ENCODE measurements at places on chromosomes 12 and 14.

DNA sequence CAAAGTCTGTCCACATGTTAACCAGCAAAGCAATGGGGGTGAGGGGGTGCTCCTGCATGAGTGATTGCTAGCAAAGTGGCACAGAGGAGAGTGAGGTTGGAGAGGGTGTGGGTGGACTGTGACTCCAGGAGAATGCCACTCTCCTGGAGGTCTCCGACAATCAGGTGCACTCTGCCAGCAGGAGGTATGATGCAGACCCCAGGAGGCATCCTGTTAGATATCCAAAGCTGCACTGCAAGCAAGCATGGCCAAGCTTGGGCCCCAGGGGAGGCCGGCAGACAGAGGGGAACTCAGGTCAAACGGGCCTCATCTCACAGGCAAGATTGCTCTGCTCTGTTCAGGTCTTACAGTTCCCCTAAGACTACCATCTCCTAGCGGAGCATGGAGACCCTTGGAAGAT is 73.5 kb upstream of the ALX1 start:
- DNase-seq: no peak

- no peak for DNase-seq
Observed at GRCh38 chr14:74684434-74684833, 28.4 kb downstream of the AREL1 start.

DNA sequence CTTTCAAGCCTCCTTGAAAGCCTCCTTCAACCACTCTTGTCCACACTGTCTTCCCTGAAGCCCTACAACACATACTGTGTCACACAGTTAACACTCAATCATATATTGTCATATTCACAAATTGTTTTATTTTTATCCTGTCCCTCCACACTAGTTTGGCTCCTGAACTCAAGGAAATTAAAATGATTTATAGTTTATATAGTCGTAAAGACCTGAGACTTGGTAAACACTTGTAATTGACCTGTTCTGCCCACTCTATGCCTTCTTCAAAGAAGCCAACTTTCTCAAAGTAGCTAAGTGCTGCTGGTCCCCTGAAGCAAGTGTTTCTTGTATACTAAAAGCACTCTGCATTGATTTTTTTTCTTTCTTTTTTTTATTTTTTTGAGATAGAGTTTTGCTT is 15.6 kb upstream of the NEK9 start:
- no peak for DNase-seq

DNA sequence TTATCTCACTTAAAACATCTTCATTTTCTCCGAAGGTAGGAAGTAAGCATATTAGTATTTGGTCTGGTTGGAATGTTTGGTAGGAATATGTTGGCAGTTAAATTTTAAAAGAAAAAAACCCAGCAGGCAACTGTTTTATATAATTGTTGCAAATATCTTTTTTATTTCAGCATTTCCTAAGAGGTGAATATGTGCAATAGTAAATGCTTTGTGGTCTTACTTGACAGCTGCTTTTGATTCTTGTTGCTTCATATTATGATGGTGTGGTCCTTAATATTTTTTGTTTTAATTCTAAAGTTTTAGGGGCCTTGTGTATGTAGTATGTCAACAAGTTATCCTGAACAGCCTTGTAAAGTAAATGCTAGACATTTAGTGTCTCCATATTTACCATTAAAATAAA is 6.3 kb downstream of the TRAFD1 start:
- no peak for DNase-seq

GRCh38 chr12:124687917-124688316 is 120.5 kb upstream of the NCOR2 start:
- DNase-seq: no peak

DNA sequence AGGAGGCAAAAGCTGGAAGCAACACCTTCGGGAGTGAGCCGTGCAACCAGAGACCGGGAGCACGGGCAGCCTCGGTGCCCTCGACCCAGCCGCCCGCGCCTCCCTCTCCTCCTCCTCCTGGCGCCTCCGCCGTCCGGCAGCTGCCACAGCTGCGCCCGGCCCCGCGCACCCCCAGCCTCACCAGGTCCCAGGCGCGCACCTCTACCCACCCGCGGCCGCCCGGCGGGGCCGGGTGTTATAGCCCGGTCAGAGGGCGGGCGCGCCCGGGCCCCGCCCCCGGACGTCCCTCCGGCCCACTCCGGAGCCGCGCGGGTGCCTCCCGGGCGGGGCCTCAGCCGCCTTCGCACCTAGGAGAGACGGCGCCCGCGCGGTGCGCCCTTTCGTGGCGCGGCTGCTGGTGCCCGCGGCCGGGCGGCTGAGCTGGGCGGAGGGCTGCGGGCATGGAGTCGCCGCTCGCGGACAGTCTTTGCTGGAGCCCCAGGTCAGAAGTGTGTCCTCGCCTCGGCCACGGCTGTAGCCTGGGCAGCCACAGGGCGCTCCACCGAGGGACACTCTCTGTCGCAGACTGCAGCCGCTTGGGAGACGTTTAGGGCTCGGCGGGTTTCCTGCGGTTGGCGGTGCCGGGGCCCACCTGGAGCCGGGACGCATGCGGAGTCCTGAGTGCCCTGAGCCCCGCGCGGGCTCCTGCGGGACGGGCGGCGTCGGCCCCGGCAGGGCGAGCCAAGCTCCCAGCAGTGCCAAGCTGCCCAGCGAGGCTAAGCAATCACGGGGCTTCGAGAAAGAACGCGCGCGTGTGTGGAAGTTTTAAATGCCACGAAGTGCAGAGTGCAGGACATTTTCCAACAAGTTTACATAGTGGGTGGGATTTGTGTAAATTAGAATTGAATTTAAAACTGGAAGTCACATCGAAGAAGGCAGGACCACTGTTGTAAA is at the start of gene CPM:
CPM (minus strand) TSS at position 211 of the 933 bp plus-strand sequence. CDS start 334 bp downstream, outside the sequence.
- DNase-seq: peak; percentile 49

GRCh38 chr12:100564090-100564489 is 9.4 kb upstream of the GAS2L3 start:
- DNase-seq: no peak

- DNase-seq: peak; percentile 88
Observed at GRCh38 chr12:118372541-118373495, at the start of gene TAOK3. Gene TAOK3 (minus strand): TSS chr12:118372907. CDS start chr12:118255567, 117,340 bp downstream.

DNA sequence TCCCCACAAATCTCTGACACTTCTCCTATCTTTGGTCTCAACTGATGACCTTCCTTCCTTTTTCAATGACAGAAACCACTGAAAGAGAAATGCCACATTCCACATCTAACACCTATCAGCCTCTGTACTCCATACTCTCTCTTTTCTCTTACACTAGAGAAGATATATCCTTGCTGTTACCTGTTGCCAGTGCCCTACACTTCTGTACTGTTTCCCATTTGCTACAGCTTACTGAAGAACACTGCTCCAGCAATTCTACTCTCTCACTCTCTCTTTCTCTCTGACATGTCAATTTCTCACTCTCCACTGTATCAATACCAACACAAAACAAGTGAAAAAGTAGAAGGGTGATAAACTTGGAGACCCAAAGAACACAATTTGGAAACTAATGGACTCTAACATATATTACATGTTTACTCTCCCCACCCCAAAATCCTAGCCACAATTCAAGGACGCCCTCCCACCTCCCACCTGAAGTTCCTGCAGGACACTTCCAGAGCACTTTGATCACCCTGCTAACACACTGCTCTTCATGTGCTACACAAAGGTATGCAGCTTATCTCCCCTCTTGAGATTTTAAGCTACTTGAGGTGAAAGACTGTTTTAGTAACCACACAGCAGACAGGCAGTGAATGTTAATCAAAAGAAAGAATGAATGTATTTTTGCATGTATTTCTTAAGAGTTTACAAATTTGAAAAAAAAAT is 95.0 kb downstream of the MED13L start:
- no peak for DNase-seq

DNA sequence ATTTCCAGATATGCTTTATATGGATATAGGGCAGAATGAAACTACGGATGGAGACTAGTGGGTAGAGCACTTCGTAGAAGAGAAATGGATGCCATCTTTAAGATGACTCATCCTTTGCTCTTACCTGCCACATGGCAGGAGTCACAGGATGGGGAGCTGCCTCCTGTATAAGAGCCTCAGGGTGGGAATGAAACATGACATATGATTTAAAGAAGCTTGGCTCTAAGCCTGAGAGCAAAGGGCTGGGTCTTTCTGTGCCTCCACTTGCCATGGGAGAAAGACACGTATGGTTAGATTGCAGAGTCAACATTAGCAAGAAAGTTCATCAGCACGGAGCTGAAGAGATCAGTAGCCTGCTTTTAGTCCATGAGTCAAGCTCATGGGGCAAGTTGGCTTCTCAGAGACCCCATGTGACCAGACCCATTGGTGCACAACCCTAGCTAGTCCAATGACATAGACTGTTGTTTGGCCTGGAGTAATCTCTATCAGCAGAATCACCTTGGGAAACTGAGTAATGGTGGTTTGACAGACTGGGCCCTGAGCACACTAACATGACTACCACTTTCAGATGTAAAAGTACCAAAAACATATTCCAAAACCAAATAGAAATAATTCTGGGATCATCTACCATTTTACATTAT is 38.1 kb upstream of the IL22 start:
- DNase-seq: peak; percentile 97

GRCh38 chr12:93847517-93848474 is 170.6 kb downstream of the CRADD start:
- DNase-seq: no peak

- peak; percentile 95 for DNase-seq
Observed at GRCh38 chr12:104219361-104219892, 3.8 kb downstream of the TXNRD1 start.

GRCh38 chr14:35332517-35333263 is 40.5 kb downstream of the PSMA6 start:
- DNase-seq: peak; percentile 77

DNA sequence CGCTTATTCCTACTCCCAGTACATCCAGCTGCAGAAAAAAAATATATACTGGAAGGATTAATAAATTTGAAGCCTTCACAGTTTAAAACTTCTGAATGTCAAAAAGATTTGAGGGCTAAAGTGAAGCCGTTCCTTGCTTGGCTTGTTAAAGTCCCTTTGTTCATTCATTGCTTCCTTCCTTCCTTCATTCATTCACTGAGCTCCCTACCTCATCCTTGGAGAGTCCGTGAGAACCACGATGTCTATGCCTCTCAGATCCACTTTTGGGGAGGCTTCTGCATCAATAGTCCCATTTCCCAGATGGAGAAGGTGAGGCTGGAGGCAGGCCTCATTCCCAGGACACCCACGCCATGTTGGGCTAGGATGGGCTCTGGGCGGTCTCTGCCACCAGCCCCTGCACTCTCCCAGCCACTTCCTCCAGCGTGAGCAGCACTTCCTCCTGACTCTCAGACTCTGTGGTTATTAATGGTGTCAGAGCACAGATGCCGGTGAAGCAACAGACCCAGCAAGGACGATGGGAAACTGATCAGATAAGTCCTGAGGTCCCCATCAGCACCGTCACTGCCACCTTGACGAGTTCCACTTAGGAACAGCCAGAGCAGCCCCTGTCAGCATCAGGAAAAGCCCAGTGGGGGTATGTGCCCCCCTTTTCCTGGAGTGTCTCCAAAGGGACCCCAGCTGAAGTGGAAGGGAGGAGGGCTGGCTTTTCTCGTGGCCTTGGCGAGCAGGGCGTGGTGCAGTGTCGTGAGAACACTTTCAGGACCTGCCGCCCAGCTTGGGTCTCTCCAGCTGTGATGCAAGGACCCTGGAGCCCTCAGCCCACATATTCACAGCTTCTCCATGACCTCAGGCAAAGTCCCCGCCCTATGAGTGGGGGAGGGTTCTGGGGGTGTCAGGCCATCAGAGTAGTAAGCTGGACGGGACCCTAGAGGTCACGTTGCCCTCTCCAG is 21.2 kb downstream of the ASB2 start:
- DNase-seq: no peak

- no peak for DNase-seq
Observed at GRCh38 chr12:76189851-76190250, 105.4 kb upstream of the NAP1L1 start.

GRCh38 chr12:124703856-124704255 is 136.4 kb upstream of the NCOR2 start:
- no peak for DNase-seq

DNA sequence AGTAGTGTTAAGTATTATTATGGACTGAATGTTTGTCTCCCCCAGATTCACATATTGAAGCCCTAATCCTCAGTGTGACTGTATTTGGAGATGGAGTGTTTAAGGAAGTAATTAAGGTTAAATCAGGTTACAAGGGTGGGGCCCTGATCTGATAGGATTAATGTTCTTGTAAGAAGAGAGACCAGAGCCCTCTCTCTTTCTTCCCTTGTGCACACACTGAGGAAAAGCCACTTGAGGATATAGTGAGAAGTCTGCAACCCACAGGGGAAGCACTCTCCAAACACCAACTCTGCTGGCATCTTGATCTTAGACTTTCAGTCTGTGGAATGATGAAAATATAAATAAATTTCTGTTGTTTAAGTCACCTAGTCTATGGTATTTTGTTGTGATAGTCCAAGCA is 2.2 kb upstream of the KLRG1 start:
- no peak for DNase-seq

DNA sequence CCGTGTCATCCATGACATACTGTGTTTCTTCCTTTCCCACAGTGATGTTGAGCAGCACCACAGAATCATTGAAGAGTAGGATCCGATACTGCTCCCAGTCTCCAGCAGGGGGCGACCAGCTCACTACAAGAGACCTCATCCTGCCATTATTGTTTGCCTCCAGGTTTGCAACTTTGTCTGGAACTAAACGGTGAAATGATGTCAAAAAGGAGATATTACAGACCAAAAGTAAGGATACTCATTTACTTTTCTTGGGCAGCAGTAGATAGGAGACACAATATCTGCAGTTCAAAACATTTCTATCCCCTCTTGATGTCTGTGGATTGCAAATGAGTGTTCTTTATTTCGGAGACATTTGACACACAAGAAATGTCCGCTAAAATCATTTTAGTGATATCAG is 47.2 kb downstream of the PTPRB start:
- DNase-seq: peak; percentile 60

DNA sequence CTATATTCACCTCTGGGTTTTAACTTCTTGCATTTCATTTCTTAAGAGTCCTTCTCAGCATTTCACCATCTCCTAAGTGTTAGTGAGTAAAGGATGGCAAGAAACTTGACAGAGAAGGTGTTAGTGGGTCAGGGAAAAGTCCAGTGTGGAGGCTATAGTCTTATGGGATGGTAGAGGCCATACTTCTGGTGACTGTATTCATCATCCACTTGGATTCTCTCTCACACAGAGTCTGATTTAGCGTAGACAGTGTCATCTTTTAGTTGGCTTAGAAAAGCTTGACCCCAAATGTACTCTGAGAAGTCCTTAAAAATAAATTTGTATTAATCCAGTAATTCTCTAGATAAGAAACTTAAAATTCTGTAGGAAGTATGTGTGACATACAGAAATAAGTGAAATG is 232.4 kb upstream of the FBXO33 start:
- DNase-seq: no peak

DNA sequence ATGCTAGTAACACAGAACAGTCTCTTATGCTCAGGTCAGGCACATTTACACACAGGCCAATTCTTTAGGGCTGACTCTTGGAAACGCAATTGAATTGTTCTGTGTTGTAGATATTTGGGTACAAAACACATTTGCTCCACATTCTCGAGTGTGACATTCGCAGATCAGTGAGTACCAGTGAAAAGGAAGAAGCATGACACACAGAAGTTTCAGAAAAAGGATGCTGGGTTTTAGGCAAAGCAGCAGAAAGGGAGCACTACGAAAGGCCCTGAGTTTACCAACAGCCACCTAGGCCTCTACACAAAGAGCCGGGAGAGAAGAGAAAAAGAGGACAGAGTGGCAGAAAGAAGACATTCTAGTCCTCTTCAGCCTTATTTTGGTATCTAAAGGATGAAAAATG is 254.4 kb upstream of the BTG1 start:
- DNase-seq: no peak

Data from bronchial epithelial cell (primary cell).